Inflammatory macrophage treated with lipopolysaccharide for 1 hour (primary cell): ENCODE measurements at places on chromosomes 1 and 21.
A peak's percentile ranks its signal among the peaks of the same experiment; 100 is the strongest.

DNA sequence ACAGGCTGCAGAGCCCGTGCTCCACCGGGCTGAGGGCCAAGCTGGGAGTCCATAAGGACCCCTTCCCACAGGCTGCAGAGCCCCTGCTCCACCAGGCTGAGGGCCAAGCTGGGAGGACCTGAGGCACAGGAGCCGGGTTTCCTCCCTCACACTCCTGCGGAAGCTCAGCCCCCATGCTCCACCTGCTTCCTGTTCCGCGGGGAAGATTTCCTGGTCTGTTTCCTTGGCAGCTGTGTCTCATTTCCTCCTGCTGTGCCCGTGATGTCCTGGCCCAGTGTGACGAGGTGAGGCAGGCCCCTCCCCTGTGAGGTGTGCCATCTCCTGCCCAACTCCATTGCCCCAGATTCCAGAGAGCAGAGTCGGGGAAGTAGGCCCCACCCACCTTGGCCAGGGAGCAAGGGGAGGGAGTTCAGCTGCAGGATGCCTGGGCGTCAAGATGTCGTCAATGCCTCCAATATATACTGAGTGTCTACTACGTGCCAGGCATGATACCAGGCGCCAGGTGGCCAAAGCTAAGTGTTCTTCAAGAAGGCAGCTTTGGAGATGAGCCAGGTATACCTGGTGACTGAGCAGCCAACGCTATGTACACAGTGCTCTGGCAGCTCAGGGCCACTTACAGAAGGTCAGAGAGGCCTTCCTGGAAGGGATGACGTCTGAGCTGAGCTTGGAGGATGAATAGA, 58.8 kb downstream of the NAV1 start:
- DNase-seq = no peak

DNA sequence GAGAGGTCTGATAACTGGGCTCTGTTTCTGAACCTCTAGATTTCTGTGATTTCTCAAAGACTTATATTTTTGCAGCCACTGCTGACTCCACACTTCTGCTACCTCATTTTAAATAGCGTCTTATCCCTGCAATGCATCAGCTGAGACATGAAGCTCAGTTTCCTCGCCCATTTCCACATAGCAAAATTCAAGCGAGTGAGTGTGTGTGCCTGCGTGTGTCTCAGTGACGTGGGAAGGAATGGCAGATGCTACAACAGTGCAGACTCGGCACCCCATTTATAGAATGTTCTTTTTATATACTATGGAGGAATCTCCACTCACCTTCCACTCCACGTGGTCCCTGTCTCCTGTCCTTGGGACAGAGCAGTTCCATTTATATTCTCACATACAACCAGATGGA, 35.7 kb downstream of the ZMYND12 start:
- DNase-seq = no peak

DNA sequence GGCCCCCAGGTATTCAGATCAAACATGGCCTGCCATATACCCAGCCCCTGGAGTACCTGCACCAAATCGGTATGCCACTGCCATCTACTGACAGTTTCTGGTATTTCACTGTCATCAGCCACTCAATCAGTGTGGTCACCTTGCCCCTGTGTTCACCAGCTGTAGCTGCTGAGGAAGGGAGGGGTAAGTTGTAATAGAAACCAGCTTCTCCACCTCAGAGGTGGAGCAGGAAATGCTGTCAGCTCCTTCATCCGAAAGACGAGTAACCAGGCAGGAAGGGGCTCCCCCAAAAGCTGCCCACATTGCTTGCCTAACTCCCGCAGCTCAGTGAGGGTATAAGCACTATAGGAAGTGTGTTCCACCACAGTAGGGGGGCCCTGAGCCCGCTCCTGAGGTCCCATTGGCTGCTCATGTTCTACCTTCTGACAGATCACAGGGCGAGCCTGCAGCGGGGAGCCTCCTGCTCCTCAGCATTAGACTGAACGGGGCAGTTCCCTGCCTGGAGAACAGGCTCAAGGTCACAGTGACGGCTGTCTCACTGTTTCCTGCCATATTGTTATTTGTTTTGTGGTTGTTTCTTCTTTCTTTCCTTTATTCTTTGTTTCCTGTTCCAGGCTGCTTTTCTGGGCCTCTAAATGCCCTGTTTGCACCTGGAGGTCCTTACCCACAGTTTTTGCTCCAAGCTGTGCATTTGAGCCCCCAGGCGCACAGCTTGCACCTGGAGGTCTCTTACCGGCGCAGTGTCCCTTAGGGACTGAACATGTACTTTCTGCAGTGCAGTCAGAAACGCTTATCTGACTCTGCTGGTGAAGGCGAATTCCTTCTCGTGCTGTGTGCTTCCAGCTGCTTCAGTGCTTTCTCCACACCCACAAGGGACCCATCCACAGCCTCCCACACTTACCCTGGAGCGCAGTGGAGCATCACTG, 1638.3 kb downstream of the MRPL39 start:
- DNase-seq = peak; percentile 78

GRCh38 chr1:180728472-180729106, 96.8 kb downstream of the XPR1 start:
- no peak for DNase-seq

DNA sequence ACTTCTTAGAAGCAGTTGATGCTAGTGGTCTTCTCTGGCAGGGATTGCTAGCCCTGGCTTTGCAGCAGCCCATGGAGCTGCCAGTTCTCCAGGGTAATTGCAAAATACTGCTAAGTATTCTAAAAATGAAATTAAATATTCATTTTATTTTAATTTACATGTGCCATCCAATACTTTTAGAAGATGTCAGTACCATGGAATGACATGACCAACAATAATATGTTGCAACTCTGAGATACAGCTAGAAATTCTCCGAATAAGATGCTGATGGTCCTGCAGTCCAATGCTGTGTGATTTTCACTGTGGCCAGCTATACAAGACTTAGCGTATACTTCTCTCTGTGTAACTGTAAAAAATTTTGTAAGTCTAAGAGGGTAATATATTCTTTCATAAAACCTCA, 20.0 kb upstream of the WARS2 start:
- DNase-seq = no peak

DNA sequence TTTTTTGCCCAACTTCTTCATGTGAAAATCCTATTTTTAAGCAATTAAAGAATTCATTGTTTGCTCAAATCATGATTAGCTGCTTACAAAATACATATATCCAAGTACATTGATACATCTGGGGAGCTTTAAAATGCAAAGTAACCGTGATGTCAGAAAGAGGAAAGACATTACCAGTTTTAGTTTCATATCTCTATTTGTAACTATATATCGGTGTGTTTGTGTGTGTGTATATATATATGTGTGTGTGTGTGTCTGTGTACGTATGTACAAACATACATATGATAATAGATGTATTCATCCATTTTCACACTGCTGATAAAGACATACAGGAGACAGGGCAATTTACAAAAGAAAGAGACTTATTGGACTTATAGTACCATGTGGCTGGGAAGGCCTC, 310.1 kb downstream of the DPYD start:
- peak; percentile 41 for DNase-seq

DNA sequence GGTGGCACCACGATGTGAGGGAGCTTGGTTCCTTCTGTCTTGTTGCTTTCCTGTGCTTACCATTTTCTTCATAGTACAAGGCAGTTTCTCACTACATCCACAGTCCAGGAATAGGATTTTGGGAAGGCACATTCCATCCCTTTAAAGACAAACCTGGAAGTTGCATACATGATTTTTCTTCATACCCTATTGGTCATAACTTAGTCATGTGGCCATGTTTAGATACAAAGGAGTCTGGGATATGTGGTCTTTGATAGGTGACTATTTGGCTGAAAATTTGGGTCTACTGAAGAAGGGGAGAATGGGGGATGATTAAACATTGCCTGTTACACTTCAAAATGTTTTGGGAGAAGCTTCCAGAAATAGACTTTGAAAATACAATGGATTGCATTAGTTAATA, 7.0 kb downstream of the DYRK1A start:
- DNase-seq = no peak

- no peak for DNase-seq
Observed at GRCh38 chr1:150661156-150661555, 31.7 kb upstream of the ENSA start.

GRCh38 chr1:82478916-82479315, 678.2 kb downstream of the ADGRL2 start:
- DNase-seq = no peak

- peak; percentile 68 for DNase-seq
Observed at GRCh38 chr1:41656068-41656467, 171.6 kb upstream of the EDN2 start.

- no peak for DNase-seq
Observed at GRCh38 chr1:50705699-50706098, 254.4 kb downstream of the FAF1 start.

GRCh38 chr1:218323568-218324225, 21.4 kb upstream of the TGFB2 start:
- no peak for DNase-seq

- no peak for DNase-seq
Observed at GRCh38 chr1:162070825-162071224, 1.3 kb downstream of the NOS1AP start.

DNA sequence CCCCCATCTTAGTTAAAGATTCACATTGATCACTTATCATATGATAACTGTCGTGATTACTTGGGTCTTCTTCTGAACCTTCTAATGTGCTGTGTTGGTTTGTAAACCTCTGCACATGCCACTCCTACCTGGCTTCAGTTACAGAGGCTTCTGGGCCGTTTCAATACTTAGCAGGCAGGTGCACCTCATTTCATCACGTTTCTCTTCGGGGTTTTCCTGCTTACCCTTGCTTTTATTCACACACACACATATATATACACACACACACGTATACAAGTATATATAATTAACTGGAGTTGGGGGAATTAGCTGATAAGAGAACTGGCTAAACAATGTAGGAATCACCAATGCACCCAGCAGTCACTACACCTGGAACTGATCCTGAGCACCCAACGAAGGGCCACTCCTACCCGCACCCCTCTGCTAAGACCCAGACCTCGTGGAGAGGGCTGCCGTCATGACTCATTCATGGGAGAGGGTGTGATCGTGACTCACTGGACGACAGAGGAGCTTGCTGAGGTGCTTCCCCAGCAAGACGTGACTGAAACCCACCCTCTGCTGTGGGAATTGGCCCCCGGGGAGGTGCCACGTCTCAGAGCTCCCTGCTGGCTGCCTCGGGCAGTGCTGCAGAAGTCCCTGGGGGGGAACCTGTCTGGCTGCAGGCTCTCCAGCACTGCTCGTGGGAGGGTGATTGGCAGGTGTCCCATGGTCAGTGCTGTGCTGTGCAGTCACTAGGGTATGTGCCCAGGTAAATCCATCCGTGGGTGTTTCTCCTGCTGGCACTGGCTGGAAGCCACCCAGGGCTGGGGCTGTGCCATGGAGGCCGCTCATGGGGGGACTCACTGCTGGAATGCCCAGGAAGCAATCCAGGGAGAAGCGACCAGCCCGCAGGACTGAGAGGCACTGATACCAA, 166.6 kb downstream of the DYRK1A start:
- DNase-seq = no peak

DNA sequence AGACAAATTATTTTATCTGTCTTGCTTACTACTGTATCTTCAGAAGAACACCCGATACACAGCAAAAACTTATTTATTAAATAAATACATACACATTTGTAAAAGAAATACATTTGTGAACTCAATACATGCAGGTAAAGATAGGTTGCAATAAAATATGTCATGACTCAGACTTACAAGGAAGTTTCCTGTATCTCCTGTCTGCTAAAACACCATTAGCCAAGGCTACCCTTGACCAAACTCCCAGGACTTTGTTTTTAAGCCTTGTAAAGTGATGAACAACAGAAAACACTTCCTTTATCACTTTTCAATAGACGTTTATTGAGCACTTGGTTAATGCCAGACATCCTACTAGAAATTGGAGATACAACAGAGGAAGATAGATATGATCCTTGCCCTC, 56.5 kb upstream of the HSD17B7 start:
- DNase-seq = no peak

DNA sequence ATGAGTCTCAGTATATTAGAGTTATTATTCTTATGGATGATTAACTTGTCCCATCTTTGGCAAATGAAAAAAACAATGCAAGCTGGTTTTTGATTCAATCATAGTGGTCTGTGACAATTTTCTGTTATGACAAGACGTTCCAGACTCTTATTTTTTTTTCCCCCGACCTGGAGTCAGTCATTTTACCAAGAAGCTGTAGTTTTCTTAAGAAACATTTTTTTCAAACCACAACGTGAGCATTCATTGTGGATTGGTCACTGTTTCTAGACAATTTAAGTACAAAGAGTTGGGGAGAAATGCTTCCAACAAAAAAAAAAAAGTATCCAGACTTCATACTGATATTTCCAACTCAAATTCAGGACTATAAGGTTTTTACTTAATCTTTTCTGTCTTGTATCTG, 8.0 kb upstream of the ANGPTL3 start:
- no peak for DNase-seq

DNA sequence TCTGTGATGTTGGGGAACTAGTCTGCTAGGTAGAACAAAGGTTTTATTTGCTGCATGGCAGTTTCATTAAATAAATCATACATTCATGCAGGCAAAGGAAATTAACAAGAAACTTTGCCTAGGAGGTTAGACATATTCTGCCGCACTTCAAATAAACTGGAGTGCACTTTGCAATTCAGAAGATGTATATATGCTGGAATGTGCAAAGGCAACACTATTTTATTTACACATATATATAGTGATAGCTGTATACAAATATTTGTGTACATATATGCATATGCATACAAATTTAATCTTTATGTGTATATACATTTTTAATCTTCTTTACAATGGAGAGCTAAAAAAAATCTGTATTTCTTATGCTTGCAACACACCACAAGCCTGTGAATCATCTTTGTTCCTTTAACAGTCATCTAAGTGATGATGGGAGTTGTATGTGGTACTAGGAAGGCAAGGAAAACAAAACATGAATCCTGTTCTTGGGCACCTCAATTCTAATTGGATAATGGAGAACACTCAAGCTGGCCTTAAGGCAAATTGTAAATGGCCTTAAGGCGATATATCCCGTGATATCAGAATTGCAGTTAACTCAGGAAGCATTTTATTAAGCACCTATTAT, 605.8 kb upstream of the CAMK1G start:
- no peak for DNase-seq

GRCh38 chr1:154608397-154609270, 648 bp upstream of the ADAR start:
- DNase-seq = no peak

GRCh38 chr1:210236840-210237409, 4.3 kb downstream of the SERTAD4 start:
- no peak for DNase-seq

GRCh38 chr21:15455819-15456462, 273.8 kb upstream of the USP25 start:
- no peak for DNase-seq
